ENCODE measurements at places on chromosomes 2 and 18. TPM values are rescaled to one million over a fixed set of nuclear protein-coding genes. Genes with fewer than 3 reads are reported as not detected.

Gene ANKRD29
- total RNA-seq, result 4.3 TPM

Gene SOCS6
- total RNA-seq, result 20.9 TPM

Gene GNLY
- total RNA-seq, result not detected

Gene KCTD1
- 20.7 TPM for total RNA-seq

Gene NYAP2
- 0.30 TPM for total RNA-seq

Gene C1QL2
- not detected for total RNA-seq

Gene SLC4A3
- total RNA-seq, result 7.3 TPM

Gene CTLA4
- not detected for total RNA-seq

Gene RND3
- 99.1 TPM for total RNA-seq

Gene PSMD1
- 119 TPM for total RNA-seq

Gene IL36G
- not detected for total RNA-seq

Gene DCC
- not detected for total RNA-seq

Gene ZNG1B
- 37.5 TPM for total RNA-seq

Gene C2orf72
- total RNA-seq, result not detected

Gene RAB6C
- not detected for total RNA-seq

Gene REG3G
- not detected for total RNA-seq

Gene ALPP
- 47.5 TPM for total RNA-seq

Gene DSEL
- 2.5 TPM for total RNA-seq

DNA sequence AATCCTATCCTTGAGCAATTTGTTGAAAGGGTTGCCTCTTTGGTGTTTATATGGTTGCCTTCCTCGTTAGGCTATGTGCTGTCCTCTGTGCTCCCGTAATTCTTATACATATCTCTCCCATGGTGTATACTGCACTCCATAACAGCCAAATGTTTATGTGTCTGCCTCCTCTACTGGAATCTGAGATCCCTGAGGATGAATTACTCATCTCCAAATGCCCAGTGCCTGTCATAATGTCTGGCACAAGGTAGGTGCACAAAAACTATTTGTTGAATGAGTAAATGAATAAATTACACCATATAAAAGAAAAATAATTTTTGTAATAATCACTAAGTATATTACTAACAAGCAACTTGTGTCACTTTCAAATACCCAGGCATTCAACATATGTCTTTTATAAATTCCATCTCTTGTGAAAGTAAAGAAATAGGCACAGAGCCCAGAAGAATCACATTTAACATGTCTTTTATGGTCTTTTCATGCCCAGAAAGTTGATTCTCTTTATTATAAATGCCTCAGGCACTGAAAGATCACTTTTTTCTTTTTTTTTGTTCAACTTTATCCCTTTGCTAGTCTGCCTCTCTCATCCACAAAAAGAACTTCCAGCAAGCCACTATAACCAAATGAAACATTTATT lies 164.9 kb downstream of the CCDC148 start:
- DNase-seq, result no peak

DNA sequence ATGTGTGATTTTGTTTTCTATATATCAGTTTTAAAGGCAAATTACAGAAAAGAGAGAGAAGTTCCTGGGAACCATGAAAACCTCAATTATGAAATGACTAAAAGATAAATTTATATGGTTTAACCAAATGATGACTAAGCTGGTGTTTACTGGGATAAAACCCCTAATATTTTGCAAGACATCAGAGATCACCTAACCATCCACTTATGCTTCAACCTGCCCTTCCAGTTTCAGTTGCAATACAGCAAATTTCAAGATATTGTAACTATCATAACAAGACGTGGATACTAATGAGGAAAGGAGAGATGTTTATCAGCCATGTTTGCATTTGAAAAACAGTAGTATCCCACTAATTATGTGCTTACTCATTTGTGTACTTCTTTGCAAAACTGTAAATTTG lies 108.2 kb downstream of the GAREM1 start:
- DNase-seq, result no peak

DNA sequence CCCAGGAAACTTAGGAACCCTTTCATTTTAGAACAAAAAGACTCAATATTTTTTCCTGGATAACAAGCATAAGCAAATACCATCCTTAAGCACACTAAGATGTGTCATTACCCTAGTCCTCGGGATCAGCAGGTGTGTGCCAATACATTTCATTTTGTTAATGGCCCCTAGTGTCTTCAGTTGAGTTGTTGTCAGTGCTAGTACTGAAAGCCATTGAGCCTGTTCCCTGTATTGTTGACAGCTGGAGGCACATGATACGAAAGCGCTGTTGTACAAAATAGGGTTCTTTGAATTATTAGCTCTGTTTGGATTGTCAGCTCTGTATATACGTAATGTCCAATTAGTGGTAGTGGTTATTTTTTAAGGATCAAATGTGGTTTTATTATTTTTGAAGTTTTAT lies 29.5 kb downstream of the VAPA start:
- no peak for DNase-seq

DNA sequence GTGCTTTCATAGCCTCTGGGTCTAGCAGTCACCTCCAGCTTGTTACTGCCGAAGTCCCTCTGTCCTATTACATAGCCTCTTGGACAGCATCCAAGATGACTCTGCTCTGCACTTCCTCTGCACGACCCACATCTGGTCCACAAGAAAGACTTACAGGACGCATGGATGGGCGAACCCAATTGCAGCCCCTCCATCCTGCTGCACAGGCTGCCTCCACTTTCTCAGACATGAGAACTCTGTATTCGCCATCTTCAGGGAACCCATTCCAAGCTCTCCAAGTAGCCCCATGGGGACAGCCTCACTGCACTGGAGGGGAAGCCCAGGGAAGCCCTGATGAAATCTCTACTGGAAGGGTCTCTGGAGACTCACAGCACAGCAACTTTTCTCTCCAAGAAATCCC lies 172.1 kb downstream of the GFPT1 start:
- no peak for DNase-seq

DNA sequence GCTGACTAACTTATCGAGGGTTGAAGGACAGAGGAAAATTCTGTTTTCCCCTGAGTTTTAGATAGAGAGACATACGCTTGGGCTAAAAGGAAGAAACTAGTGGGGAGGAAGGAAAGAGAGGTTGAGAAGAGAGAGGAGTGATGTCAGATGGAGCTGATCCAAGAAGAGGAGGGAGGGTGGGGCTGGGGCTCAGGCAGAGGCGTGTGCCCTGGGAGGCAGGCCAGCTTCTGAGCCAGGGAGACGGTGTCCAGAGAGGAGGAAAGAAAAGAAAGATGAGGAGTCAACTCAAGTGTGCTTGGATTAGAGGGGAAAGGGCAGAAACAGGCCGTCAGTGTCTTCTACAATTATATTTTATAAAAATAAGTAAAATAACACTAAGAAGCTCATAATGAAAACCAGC lies 56.2 kb downstream of the EMILIN2 start:
- DNase-seq, result no peak

DNA sequence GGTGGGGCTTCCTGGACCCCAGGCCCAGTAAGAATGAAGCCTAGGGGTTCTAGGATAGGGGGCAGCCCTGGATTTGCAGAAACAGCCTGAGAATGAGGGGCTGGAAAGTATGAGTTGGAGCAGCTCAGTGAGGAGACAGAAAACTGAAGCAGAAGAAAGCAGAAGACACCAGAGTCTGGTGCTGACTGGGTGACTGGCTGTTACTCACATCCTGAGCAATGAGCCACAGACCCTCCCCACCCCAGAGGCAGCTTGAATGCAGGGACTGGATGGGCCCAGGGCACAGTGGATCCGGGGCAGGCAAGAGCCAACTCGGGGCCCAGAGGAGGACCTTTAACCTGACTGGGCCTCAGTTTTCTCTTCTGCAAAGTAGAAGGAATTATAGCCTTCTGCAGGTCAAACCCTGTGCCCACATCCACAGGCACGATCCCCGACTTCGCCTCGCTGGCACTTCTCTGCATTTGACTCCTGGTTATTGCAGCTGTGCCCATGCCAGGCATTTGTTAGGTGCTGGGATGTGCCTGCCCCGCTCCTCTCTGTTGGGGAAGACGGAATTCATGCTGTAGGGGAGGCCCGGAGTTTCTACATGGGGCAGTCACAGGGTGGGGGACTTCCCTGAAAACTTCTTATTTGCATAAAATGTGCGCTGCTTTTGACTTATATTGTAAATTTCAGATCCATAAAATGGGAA lies 8.5 kb downstream of the STEAP3 start:
- DNase-seq, result no peak

DNA sequence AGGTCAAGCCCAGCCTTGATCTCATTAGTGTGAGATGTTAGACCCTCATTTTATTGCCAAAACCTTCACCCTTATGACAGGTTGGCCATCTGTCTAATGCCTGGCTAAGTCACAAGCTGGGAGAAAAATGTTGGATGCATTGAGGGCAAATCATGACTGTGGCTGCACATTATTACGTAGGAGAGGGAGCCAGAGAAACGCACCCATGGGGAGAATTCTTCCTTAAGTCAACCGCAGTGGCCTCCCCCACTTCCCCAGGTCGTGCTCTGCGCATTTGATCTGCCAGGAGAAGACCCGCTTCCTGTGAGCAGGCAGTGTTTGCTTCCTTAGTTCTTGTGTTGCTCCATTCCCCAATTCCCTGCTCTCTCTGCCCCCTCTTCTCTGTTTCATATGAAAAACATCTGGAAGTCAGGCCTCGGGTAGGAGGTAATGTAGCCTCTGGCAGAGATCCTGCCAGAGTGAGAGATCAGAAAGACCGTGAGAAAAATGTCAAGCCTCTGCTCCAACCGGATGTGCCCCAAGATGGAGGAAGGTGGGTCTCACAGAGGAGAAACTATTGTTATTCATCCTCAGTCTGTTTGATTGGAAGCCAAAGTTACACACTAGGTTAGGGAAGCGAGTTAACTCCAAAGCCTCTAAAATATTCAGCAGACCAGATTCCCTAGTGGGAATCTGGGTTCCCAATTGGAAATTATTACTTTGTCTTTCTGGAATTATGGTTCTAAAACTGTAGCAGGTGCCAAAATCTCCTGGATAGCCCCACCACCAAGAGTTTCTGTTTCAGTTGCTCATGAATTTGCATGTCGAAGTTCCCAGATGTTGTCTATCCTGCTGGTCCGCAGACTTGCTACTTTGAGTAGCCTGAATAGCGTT lies 144.3 kb upstream of the PELI1 start:
- no peak for DNase-seq

DNA sequence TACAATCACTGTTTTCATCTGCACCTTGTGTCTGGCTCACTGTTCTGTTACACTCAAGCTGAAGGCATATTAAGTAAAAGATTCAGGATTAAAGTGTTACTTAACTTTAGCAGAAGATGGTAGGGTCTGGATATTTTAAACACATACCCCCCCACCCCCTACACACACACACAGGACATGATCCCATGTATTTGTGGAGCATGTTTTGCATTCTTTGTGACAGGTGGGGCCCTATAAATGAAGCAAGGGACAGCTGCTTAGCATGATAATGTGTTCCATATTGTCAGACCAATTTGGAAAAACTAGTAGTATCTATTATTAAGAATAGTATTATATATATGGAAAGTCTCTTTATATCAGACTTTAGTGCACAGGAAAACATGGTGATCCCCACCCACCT lies 335.2 kb upstream of the TNP1 start:
- DNase-seq, result no peak

GRCh38 chr2:135728064-135728743 lies 13.5 kb upstream of the UBXN4 start:
- no peak for DNase-seq

DNA sequence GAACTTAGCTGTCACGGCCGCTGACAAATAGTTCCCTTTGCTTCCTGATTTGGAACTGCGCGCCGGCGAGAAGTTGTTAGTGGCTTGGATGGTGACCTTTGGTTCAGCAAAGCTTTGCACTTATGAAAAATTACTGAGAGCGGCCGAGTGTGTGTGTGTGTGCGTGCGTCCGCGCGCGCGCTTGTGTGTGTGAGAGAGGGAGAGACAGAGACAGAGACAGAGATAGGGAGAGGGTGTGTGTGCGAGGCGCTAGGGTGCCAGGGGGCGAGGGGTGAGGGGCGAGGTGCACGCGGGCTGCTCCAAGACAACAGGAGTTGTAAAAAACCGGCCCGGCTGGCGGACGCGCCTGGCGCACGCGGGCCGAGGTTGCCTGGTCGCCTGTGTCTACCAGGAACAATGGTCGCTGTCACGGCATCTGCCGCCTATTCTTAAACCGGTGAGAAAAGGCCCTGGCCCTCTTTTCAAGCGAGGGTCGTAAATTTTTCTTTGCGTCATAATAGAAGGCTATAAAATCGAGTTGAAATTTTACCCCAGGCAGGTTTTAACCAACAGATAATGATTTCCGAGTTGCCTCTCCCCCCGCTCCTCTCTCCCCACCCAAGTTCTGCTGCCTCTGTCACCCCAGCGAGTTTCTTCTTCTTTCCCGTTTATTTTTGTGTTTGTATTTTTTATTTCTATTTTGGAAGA lies 535 bp downstream of the HOXD3 start:
- DNase-seq, result no peak

DNA sequence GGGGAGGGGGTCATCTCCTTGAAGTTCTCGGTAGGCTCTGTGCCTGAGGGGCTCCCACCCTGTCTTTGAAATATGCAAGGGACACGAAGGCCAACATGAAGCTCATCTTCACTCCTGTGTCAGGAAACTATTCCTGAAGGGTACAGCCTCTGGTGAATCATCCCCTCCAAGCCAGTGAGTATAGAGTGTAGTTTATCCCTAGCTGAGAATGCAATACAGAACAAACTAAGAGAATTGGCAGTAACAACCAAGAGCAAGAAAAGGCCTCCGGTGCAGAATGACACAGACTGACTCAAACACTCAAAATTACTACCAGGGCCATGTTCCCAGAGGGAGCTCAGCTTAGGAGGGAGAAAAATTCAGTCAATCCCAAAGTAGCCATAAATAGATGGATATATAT lies 413.3 kb downstream of the BCL11A start:
- DNase-seq, result no peak

DNA sequence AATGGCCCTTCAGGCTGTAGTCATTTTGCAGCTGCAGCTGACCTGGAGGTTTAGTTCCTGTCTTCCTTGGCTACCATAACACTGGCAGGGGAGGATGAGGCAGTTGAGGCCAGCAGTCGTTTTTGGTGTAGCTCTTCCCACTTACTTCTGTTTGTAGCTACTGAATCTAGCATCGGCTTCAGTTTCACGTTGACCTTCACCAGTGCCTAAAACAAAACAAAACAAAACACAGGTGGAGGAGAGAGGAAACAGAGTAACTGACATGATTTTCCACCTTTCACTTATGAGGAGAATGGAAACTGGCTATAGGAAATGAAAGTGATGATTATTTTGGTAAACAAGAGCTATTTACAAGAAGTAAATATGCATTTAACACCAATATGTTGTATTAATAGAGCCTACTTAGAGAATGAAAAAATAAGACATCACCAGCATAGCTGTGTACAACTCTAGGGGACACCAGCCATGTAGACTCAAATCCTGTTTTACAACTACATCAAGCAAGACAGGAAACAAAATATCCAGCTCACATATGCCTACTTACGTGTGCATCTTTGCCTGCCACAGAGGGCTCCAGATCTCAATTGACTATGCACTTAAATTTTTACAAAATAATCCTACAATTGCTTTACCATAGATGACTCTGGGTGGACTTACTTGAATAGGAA lies 236.9 kb downstream of the AGPS start:
- no peak for DNase-seq

All from PC-9 (cell line).